Amniotic epithelial cell (primary cell): ENCODE measurements at places on chromosomes 11 and 22.
A peak's percentile ranks its signal among the peaks of the same experiment; 100 is the strongest.

GRCh38 chr11:131536159-131536558, 165.7 kb downstream of the NTM start:
- no peak for DNase-seq

- DNase-seq = peak; percentile 51
These were observed 1.5 kb upstream of the KLHDC7B start for GRCh38 chr22:50544078-50544745.

- no peak for DNase-seq
These were observed 84.9 kb downstream of the TRPC6 start for GRCh38 chr11:101498891-101499290.

GRCh38 chr11:65546217-65546958, 11.8 kb downstream of the LTBP3 start:
- DNase-seq = peak; percentile 63

- DNase-seq = no peak
These were observed 124.7 kb upstream of the CCDC90B start for GRCh38 chr11:83410605-83411565.

- no peak for DNase-seq
These were observed 24.4 kb upstream of the MGAT3 start for GRCh38 chr22:39432361-39432811.

DNA sequence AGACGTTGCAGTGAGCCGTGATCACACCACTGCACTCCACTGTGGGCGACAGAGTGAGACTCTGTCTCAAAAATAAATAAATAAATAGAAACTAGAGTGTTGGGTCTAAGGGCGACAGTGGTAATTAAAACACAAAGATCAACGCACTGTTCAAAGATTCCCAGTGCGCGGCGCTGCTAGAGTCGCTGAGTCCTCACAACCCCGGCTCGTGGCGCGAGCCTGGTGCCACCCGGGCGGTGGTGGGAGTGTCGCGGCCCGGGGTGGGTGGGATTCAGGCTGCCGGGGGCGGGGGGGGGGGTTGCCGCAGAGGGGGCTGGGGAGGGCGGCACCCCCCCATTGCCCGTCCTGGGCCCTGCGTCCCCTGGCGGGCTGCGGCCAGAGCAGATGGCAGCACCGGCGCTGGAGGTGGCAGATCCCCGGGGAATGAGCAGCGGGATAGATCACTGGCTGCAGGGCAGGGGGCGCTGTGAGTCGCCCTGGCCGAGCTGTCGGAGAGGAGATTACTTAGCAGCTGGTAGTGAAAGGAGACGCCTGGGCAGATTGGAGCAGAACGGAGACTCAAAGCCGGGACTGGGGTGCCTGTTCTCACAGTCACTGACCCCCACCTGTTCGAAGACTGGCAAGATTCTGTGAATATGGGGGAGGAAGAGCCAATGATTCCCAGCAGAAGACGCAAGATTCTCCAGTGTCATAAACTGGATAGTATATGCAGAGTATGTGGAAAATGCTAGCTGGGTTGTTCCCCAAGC, 30.2 kb upstream of the APOBEC3A start:
- peak; percentile 34 for DNase-seq

GRCh38 chr11:115926138-115926537, 421.9 kb upstream of the CADM1 start:
- no peak for DNase-seq

DNA sequence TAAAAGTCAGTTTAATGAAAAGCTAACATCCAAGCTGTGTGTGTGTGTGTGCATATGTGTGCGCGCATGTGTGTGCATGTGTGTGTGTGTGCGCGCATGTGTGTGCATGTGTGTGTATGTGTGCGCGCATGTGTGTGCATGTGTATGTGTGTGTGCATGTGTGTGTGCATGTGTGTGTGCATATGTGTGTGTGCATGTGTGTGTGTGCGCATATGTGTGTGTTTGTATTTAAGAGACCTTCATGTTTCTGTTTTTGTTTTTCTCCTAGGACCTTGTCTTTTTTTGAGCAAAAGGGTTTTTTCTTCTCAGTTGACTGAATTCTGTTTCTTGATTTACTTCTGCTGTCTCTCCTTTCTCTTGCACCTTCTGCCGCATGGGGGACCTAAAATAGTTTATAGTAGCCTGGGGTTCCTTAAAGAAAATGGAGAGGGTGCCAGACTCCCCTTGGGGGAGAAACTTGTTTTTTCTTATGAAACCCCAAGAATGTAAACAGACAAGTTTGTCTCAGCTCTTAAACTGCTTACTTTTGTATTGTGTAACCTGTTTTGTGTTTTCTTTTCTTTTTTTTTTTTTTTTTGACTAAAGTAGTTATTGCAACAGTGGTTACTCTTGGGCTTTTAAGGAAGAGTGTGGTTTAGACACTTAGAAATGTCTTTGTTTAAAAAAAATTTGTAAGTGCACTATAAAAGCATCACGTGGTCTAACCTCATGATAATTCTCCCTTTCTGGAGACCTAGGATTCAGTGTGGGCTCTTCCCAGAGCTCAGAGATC, 53.0 kb downstream of the OSBPL5 start:
- peak; percentile 81 for DNase-seq

DNA sequence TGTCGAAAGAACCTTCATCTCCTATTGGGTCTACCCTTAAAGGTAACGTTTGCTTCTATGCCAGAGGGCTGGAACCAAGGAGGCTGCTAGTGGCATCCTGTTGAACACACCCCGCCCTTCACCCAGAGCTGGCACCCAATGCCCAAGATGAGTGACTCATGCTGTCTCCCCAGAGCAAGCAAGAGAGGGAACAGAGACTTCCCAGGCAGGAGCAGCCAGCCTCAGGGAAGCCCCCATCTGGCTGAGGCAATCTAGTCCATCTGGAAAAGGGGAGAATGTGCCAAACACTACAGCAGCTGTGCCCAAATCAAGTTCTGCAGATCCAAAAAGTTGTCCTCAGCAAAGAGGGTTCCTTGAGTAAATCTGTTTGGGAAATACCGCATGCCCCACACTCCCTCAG, 91.9 kb upstream of the TP53I11 start:
- no peak for DNase-seq
